Activated naive CD4-positive, alpha-beta T cell (primary cell): ENCODE measurements at places on chromosomes 16 and 17.

DNA sequence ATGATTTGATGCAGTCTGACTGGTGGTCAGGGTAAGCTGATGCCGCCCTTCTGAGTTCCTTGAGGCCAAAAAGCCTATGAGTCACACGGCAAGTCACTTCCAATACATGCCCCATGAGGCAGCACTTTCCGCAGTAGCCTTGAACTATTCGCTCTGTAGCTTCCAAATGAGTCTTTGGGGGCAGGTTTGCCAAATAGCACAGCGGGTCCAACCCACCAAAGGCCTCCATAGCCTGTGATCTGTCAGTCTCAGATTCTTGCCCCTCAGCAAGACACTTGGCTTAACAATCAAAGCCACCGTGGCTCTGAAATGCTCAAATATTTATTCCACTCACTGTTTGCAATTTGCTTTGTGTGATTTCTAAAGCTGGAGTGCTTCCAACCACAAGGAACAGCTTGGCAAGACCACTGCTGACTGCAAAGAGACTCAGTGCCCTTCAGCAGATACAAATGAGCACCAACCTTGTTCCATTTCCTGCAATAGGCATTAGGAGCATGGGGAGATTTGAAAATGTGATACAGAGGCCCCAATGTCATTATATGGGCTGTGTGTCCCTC lies 45.4 kb downstream of the CLEC19A start:
- no peak for DNase-seq

DNA sequence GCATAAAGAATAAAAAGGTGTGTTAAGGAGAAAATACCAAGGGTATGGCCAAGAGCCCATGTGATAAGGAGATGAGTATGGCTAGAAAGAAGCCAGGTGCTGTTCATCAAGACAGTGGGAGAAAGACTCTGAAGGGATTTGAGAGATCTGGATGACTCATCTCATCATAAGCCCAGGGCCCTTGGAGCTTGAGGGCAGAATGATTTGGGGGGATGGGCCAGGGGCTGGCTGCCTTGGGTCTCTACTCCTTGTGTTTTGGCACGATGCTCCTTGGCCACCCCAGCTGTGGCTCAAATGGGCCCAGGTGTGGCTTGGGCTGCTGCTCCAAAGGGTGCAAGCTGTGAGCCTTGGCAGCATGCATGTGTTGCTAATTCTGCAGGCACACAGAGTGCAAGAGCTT lies 14.5 kb upstream of the TNFRSF13B start:
- no peak for DNase-seq

DNA sequence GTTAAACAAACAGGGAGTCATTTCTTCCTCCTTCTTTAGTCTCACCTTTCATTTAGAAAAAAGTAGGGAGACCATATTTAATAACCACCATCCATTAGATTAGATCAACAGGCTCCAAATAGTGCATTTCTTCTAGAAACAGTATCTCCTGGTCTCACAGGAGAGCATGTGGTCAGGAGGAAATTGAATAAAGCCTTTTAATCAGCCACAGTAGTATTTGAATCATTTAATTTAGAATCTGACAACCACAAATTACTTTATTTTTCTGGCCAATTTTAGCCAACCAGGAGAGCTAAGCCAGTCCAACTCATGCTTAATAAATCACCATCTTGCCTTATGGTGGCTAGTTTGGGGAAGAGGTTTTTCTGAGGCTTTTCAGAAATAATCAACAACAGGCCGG lies 26.3 kb upstream of the ZFP90 start:
- DNase-seq: no peak

DNA sequence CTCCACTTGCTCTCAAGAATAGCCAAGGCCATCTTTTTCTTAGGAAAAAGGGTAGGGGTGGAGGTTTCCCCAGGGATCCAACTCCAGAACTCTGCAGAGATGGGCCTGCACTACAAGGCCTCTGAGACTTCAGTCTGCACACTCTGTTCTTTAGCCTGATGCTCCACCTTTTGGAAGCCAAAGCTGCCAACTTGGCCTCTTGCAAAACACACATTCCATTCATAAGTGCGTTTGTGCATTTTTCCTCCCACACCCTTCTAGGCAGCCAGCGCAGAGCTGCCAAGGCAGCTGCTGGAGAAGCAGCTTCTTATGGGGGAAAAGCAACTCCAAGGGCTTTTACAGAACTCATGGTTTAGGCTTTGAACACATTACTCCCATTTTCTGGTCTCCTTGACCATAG lies 45.3 kb downstream of the REXO5 start:
- no peak for DNase-seq

DNA sequence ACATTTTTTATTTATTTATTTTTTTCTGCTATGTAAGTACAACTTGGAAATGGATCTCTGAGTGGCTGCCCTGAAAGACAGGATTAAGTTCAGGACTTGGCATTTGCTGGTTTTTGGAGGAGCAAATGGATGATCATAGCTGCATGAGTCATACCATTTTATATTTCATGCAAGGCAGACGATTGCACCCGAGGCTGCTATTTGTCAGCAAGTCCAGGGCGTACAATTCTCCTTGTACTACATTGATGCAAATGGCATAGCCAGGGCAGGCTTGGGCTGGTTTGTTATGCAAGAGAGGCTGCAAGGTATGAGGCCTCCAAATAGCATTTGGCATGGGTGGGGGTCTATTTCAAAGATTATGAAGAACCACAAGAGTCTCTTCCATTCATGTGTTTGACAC lies 81.2 kb upstream of the CACNG3 start:
- no peak for DNase-seq
